ENCODE measurements at places on chromosomes 7 and 10. TPM values are rescaled to one million over a fixed set of nuclear protein-coding genes. Genes with fewer than 3 reads are reported as not detected.

DNA sequence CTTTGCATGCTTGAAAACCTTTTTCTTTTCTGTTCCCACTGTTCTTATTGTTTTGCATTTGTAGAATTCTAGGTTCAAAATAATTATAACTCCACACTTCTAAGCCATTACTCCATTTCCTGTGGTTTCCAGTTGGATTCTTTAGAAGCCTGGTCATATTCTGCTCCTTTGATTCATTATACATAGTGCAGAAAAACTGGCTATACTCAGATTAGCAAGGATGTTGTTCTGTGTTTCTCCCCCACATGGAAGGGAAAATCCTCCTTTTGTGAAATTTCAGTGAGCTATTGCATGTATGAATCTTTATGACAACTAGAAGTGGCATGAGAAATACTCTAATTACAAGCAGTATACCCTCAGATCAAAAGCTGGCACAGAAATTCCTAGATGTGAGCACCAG is 79.5 kb downstream of the SLC13A1 start:
- no peak for ATAC-seq

The HABP2 gene
- not detected for total RNA-seq

DNA sequence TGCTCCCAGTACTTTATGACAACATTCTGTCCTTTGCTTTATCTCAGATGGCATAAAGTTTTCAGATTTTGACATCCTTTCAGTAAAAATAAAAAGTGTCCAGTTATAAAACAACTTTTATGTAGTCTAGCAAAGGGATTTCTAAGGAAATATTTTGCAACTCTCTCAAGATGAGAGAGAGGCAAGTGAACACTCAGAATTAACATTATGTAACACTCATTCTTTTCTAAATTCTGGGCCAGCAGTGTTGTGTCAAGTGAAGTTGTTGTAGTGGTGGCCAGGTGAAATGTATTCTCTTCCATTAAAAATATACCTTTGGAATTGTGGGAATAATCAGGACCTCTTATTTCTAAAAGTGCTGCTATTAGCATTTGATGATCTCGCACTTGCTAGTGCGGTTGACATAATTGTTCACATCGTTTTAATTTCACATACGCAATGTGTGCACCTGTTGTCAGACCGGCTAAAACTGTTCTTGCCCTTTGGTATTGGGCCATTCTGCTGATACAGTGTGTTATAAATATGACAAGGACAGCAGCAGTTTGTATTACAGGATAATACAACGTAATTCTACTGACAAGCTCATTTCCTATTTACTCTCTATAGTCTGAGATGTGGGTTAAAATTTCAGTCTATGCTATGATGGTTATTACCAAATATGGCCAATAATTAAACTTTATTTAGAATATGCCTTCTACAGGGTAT is 23.8 kb downstream of the CPED1 start:
- no peak for ATAC-seq

- no peak for ATAC-seq
These were observed 5.6 kb upstream of the POM121 start for GRCh38 chr7:72919256-72919775.

DNA sequence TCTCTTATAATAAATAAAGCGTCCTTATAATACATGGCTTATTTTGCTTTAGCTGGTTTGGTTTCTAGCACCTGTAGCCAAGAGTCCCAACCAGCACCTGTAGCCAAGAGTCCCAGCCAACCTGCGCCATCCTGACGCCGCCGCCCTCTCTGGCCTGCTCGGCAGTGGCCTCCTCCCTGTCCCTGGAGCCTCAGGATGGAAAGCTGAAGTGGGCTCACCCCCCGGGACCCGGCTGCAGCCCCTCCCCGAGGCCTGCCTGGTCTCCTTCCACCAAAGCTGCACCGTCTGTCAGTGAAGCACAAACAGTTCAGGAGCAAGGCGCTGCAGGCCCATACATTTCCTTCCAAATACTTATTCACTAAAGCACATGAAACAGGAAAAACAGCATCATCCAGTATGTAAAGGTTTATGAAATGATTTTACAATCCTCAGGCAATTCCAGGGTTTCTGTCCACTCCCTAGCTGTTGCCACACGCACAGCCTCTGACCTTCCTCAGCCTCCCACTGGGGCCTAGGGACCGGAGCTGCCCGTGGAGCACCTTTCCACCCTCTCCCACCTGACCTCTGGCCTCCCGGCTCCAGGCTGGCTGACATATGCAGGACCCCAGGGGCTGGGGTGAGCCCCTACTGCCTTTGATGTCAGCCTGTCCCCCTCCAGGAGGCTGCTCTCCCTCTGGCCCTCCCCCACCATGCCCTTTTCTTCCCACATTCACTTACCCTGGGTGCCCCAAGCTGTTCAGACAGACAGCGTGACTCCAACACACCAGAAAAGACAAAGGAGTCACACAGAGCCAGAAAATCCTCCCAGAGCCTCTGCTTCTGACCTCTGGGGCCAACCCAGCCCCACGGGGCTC is 149.6 kb upstream of the PPP2R2D start:
- ATAC-seq = no peak

DNA sequence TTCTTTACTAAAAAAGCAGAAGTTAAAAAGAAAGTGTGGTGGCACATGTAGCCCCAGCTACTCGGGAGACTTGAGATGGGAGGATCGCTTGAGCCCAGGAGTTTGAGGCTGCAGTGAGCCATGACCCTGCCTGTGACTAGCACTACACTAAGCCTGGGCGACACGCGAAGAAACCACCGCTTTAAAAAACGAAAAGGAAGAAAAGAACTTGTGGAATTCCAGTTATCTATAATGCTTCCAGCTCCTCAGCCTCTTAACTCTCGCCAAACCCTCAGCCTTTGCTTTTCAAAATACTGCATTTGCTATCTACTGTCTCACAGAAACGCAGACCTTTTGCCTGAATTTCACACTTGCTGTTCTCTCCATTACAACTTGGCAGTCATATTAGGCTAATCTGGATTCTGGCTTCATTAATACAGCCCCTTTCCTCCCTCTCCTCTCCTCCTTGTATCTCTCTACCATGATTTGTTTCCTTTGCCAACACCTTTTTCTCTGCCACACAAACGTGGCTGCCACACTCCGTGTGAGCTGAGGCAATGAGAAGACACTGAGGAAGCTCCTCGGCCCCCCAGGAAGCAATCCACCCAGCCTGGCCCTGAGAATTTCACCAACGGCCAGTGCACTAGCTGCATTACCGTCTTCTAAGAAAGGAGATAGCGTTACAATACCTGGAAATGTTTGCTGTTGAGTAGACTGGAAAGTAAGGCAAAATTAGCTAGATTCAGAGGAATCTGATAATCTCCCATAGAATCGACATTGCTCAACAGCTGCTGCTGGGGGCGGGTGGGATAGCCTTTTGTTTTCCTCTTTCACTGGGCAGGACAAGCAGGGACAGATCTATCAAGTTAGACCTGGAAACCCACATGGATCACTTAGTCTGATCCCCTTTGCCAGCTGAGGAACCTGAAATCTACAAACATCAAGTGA is 37.2 kb downstream of the CALML5 start:
- ATAC-seq = no peak

GRCh38 chr10:49625411-49625810 is 11.6 kb downstream of the CHAT start:
- no peak for ATAC-seq

DNA sequence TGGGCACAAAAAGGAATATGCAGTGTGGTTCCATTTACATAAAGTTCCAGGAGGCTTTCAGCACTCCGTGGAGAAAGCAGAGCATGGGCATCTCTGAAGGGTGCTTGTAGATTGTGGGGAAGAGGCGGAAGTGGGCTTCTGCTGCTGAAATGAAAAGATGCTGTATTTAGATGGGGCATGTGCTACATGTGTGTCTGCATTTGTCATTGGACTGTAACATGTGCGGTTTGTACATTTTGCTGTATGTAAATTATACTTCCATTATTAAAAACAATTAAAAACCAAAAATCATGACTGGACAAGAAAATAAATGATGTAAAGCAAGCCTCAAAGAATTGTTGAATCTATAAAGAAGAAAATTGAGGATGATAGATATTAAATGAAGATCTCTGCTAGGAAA is 334.0 kb downstream of the WDR37 start:
- ATAC-seq = no peak

- no peak for ATAC-seq
These were observed 9.8 kb downstream of the RHBDD2 start for GRCh38 chr7:75888464-75889222.

The ZNF775 gene
- total RNA-seq = 12.5 TPM

The CPA2 gene
- total RNA-seq = not detected

- ATAC-seq = no peak
These were observed 55.7 kb upstream of the PTER start for GRCh38 chr10:16381083-16381482.

The RAPGEF5 gene
- 28.9 TPM for total RNA-seq

The SPDYE6 gene
- total RNA-seq = not detected

The PCGF6 gene
- 18.4 TPM for total RNA-seq

GRCh38 chr10:1454951-1455350 is 282.4 kb downstream of the ADARB2 start:
- no peak for ATAC-seq

DNA sequence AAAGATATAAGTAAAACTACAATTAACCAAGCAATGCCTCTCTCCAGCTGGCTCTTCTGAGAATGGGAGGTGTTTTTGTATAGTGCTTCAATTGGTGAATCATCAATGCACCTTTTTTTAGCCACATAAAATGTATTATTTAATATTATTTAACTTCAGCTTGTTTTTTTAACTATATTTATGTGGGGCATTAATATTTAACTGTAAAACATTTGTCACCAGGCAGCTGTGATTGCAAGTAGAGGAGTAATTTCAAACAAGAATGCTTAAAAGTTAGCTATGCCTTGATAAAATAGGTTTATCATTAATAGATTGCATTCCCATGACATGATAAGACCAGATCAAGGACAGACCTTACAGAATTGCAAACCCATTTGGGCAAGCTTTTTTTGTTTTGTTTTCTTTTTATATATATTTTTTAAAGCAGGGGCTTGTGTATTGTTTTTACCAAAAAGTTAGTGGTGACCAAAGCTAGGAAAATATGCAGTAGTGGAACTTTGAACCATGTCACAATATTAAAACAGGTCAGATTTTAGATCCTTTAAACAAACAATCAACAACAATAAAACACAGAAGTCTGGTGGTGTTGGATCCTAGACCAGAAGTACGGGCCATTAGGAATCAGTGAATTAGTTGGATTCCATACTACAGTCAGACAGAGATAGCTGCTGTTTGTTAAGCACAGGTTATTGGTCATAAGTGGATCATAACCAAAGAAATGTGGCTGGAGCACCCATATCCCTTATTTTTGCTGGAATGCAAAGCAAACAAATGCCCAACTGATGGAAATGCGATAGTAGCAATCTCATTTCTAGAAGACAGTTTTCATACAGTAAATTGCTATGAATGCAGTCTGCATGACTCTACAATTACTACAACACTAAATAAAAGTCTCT is 2.9 kb downstream of the CAV2 start:
- no peak for ATAC-seq

DNA sequence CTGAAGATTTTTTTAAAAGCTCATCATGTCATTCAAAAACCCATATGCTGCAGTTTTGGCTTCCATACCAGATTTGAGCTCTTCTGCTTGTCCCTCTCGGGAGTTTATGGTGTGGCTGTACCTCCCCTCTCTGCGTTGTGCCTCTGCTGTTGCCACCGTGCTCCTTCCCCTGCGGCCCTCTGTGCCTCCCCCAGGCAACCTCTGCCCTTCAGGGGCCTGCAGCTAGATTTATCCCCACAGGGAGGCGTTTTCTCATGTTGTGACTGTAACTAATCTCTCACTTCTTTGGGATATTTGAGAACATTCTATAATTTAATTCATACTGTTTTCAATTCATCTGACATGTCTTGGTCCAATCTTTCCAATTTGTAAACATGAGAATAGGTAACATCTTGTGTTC is 52.7 kb downstream of the TASOR2 start:
- no peak for ATAC-seq

The CDH23 gene
- total RNA-seq = 20.0 TPM

GRCh38 chr7:156437021-156437614 is 203.5 kb upstream of the RNF32 start:
- ATAC-seq = no peak

GRCh38 chr10:22992075-22992474 is 64.2 kb downstream of the ARMC3 start:
- no peak for ATAC-seq

DNA sequence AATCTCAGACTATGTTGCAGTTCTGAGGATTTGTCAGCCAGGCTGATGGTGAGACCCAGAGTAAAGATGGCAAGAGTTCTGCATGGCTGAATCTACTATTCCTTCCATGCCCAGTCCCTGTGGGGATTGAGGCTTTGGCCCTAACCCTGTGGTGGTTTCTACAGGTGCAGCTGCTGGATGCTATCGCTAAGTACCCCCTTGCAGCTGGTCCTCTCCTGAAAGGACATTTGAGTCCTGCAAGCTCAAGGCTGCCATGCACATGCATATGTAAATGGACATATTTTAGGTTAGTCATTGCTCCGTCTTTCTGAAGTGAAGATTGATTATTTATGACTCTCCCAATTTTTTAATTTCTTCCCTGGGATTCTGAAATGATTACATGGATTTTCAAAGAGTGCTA is 1122.2 kb upstream of the CELF2 start:
- no peak for ATAC-seq

- ATAC-seq = peak; percentile 25
These were observed 257.6 kb upstream of the IGFBP3 start for GRCh38 chr7:46178661-46179060.

DNA sequence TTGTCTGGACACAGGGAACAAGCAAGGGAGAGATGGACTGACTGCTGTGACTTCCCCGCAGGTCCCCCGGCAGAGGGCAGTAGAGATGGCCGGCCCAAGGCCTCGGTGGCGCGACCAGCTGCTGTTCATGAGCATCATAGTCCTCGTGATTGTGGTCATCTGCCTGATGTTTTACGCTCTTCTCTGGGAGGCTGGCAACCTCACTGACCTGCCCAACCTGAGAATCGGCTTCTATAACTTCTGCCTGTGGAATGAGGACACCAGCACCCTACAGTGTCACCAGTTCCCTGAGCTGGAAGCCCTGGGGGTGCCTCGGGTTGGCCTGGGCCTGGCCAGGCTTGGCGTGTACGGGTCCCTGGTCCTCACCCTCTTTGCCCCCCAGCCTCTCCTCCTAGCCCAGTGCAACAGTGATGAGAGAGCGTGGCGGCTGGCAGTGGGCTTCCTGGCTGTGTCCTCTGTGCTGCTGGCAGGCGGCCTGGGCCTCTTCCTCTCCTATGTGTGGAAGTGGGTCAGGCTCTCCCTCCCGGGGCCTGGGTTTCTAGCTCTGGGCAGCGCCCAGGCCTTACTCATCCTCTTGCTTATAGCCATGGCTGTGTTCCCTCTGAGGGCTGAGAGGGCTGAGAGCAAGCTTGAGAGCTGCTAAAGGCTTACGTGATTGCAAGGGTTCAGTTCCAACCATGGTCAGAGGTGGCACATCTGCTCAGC is 6.0 kb downstream of the CYREN start:
- no peak for ATAC-seq

GRCh38 chr7:116211913-116212596 is 1.7 kb downstream of the TES start:
- ATAC-seq = no peak

- no peak for ATAC-seq
These were observed 25.3 kb upstream of the ACSM6 start for GRCh38 chr10:95168694-95169093.

GRCh38 chr7:40234046-40234445 is 99.2 kb downstream of the SUGCT start:
- ATAC-seq = no peak

GRCh38 chr10:84352251-84352842 is 24.0 kb downstream of the CCSER2 start:
- ATAC-seq = no peak

The AIFM2 gene
- total RNA-seq = 11.8 TPM

GRCh38 chr7:13989126-13989948 is at the start of gene ETV1:
TSS of gene ETV1 (minus strand) at chr7:13989666. CDS start at chr7:13989052, 614 bp downstream.
- peak; percentile 14 for ATAC-seq

- no peak for ATAC-seq
These were observed 431.4 kb downstream of the DNAJB6 start for GRCh38 chr7:157768198-157768597.

Data from gastroesophageal sphincter (tissue), 4 donors.